SK-MEL-5 (cell line): ENCODE measurements at places on chromosomes 11 and 22.
A peak's percentile ranks its signal among the peaks of the same experiment; 100 is the strongest.

- DNase-seq, result no peak
Measured at GRCh38 chr11:36394926-36395325, 98.8 kb downstream of the PRR5L start.

- DNase-seq, result no peak
Measured at GRCh38 chr11:121634889-121635288, 182.1 kb upstream of the SORL1-AS1 start.

GRCh38 chr11:14075118-14076078 lies 112.9 kb downstream of the SPON1 start:
- no peak for DNase-seq

- DNase-seq, result no peak
Measured at GRCh38 chr22:47928631-47929030, 1166.2 kb downstream of the TBC1D22A start.

GRCh38 chr11:47571895-47572294 lies 6.5 kb downstream of the PTPMT1 start:
- no peak for DNase-seq

DNA sequence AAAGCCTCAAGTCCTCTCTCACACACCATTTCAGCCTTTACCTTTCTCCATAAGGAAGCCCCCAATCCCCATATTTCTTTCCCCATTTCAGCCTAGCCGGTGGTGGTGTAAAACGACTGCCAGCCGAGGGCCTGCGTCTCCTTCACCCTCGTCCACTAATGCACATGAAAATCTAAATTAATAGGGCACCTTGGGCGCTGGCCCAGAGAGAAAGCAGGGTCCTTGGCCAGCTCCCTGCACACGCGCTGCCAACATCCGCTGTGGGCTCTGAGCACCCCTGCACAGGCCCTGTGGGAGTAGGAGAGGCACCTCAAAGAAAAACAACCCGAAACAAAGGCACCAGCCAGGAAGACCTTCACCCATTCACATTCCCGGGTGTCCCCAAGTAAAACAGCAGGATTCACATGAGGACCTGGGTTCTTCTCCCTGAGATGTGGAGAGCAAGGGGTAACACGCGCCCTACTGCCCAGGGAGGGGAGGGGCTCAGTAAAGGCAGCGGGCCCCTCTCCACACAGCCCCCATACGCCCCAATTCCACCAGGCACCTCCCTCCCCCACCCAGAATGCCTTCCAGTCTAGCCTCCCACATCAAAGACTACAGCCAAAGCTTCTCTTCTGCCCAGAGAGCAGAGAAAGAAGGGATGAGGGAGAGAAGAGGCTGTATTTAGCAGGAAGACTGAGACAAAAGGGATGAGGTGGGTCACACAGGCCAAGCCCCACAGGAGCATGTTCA lies 79.0 kb downstream of the MICAL3 start:
- no peak for DNase-seq

DNA sequence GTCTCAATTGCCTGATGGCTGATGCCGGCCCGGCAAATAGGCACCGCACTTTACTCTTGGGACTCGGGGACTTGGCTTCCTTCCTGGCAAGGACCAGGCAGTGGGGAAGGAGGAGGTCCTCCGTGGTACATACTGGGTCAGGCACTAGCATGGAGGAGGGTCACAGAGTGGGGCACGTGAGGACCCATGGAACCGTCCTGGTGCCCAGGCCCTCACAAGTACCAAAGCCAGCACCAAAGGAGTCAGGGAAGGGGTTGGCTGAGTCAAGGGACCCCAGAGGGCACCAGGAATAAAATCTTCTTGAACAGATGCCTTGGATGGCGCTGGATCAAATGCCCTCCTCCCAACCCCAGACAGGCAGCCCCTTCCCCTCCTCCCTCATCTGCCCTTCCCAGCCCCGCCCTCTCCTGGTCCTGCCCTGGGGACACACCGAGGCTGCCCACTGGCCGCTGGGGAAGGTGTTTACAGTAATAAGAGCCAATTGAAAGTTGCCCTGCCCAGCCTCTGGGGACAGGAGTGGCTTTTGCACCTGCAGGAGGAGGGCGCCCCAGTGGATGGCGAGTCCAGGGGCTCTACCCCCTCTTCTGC lies 5.6 kb upstream of the CARNS1 start:
- no peak for DNase-seq

- DNase-seq, result no peak
Measured at GRCh38 chr11:37747121-37747520, 1149.1 kb upstream of the RAG2 start.

GRCh38 chr11:9341638-9342178 lies 27.3 kb upstream of the TMEM41B start:
- DNase-seq, result no peak

DNA sequence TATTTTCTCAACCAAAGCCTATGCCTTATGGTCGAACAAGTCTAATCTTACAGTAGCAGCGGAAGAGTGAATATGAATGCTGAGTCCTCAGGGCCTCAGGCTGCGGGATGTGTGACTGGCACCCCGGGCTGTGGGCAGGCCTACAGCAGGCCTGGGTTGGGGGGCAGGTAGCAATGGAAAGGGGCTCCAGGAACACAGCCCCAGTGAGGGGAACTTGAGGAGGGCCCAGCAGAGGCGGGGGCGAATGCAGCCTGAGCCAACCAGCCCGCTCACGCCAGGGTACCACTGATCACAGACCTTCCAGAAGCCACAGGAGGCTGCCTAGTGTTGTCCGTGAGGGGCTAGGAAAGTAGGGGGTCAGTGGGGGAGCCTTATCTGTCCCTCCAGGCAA lies 11.3 kb upstream of the CD5 start:
- DNase-seq, result no peak

DNA sequence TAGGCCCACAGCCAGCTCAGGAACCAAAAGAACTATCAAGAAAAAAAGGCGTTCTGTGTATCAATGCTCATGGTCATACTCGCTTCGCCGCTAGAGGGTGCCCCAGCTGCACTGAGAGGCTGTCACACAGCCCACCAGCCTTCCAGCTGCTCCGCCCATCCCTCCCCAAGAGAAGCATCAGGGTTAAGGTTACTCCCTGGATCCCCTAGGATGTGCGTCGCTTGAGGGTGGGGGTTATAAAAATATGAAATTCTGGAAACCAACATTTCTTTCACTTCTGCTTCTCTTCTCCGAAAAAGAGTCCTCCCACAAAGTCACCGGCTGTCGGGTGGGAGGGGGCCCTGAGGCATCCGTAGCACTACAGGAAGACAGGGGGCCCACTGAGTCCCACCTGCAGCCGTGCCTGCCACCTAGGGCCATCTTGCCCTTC lies 1.7 kb downstream of the CBX6 start:
- peak; percentile 93 for DNase-seq

DNA sequence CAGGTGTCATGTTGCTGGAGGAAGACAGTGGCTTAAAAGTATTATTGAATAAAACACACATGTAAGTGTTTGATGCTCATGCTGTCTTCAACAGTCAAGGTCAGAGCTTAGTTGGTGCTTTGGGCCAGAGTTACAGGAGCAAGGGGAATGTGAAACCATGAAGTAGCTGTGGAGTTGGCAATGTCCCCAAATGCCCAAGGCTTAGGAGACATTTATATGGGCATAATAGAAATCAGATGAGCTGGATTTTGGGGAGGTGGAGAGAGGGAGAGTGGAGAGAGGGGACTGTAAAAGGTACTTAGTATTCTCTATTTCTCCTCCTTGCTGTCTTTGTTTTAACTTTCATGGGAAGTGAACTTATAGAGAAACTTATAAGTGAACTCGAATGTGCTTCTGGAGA lies 407.8 kb downstream of the ETS1 start:
- DNase-seq, result no peak

- DNase-seq, result no peak
Measured at GRCh38 chr11:15590132-15590531, 475.4 kb downstream of the INSC start.

GRCh38 chr22:36826262-36826661 lies 9.4 kb upstream of the PVALB start:
- DNase-seq, result no peak

DNA sequence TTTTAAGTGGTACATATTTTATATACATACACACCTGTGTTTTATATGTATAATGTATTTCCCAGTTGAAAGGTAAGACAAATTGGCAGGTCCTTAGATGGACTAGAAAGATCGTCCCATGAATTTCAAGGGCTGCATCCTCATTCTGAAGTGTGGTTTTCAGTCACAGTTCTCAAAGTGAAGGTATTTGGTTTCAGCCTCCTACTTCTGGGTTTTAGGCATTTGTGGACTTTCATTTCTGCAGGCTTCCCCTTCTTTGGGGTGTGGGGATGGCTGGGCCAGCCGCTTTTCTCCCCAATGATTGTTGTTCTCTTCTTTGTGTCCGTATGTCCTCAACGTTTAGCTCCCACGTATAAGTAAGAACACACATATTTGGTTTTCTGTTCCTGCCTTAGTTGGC lies 10.0 kb downstream of the DCPS start:
- DNase-seq, result no peak

DNA sequence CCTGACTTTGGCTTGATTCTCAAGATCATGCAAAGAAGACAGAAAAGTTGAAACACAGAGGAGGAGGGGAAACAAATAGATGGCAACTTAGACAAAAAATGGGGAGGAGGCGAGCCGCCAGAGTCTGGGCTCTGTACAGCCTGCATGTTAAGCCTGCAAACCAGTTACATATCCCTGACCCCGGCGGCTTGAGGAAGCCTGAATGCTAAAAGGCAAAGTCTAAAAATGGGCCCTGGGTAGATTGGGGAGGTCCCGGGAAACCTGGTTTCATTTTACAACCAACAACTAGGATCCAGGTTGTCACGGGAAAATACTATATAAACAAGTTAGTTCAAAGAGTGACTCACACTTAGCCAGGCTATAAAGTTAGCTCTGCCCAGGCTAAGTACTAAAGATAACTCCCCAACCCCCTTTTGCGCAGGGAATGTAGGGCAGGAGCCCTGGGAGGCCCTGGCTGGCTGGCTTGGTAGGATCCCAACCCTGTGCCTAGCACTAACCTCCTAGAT lies 18.8 kb upstream of the ZBTB16 start:
- no peak for DNase-seq

- DNase-seq, result peak; percentile 16
Measured at GRCh38 chr11:75078233-75078632, 18.4 kb downstream of the OR2AT4 start.

GRCh38 chr11:95650276-95650675 lies 139.3 kb downstream of the FAM76B start:
- no peak for DNase-seq
